Osteocyte (in vitro differentiated cells): ENCODE measurements at places on chromosomes 7 and 10. TPM values are rescaled to one million over a fixed set of nuclear protein-coding genes. Genes with fewer than 3 reads are reported as not detected.

The PRLHR gene
- total RNA-seq, result not detected in 2 replicates

The CNTNAP2 gene
- total RNA-seq, result 0.76 and 1.4 TPM in 2 replicates

The TRIM74 gene
- 1.5 and 1.7 TPM in 2 replicates for total RNA-seq

DNA sequence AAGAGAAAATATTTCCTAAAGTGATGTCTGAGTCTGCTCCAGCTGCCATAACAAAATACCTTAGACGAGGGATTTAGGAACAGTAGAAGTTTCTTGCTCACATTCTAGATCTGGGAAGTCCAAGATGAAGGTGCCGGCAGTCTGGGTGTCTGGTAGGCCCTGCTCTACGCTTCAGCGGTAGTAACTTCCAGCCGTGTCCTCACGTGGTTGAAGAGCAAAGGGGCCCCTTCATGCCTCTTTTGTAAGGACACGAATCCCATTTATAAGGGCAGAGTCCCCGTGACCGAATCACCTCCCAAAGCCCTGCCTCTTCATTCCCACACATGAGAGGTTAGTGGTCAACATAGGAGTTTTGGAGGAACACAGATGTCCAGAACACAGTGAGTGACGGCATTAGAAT, 52.2 kb upstream of the INPP5A start:
- H3K27ac ChIP-seq, result no peak overlapping the region
- H3K4me1 ChIP-seq, result peaks cover 44% of the 10 kb centered on the region
- H3K4me3 ChIP-seq, result no peak overlapping the region
- H3K27me3 ChIP-seq, result no peaks in the 10 kb centered on the region
- no peak for DNase-seq
- no peaks in the 10 kb centered on the region for H3K36me3 ChIP-seq

- peaks cover 2% of the 10 kb centered on the region for H3K4me1 ChIP-seq
- no peaks in the 10 kb centered on the region for H3K27me3 ChIP-seq
- no peak overlapping the region for H3K27ac ChIP-seq
- DNase-seq, result no peak
Measured at GRCh38 chr7:146683439-146683838, 566.8 kb downstream of the CNTNAP2 start.

- no peak overlapping the region for H3K27ac ChIP-seq
- DNase-seq, result no peak
- H3K4me1 ChIP-seq, result no peaks in the 10 kb centered on the region
- H3K4me3 ChIP-seq, result no peak overlapping the region
- H3K27me3 ChIP-seq, result no peaks in the 10 kb centered on the region
- H3K36me3 ChIP-seq, result no peaks in the 10 kb centered on the region
Measured at GRCh38 chr10:95832216-95833041, 75.3 kb upstream of the CC2D2B start.

DNA sequence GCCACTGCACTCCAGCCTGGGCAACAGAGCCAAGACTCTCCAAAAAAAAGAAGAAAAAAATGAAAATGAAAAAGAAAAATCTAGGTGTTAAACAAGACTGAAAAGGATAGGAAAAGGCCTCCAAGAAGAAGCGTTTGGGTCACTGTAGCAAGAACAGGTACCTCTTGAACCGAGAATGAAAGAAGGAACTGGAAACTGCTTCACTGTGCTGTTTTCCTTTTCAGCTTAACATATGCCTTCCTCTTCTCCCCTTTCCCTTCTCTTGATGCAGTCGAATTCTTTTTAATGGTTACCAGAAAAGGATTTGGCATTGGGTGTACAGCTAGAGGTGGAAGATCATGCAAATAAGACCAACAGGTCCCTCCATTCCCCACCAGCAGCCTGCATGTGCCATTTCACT, 28.1 kb downstream of the LRRC4 start:
- no peak overlapping the region for H3K27ac ChIP-seq
- H3K4me3 ChIP-seq, result no peak overlapping the region
- peaks cover 10% of the 10 kb centered on the region for H3K4me1 ChIP-seq
- H3K27me3 ChIP-seq, result no peaks in the 10 kb centered on the region
- H3K36me3 ChIP-seq, result peaks cover 8% of the 10 kb centered on the region
- no peak for DNase-seq

DNA sequence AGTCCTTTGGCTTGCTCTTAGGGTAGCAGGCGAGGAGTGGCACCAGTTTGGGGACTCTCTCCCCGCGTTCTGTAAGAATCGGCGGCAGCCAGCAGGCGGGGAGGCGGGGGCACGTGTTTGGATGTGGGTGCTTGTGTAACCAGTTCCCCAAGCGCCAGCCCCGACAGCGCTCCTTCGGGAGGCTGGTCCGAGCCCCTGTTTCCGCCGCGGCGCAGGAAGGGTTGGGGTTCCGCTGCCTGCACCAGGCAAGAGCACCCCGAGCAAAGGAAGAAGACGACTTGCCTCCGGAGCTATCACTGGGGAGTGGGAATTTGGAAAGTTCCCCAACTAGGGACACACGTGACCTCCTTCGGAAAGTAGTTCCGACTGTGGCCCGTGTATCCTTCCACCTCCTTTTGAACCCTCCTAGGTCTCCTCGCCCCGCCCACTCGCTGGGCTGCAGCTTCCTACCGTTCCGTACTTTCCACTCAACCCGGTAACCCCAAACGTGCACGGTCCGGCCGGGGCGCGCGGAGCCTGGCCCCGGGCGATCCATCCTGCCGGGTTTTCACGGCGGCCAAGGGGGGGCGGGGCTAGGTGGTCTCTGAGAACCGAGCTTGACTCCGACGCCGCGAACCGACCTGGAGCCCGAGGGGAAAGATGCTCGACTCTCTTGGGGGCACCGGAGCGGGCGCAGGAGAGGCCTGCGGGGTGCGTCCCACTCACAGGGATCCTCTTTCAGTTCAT, 1.2 kb downstream of the KLLN start:
- no peaks in the 10 kb centered on the region for H3K36me3 ChIP-seq
- H3K4me3 ChIP-seq, result peak overlapping the region; percentile 95
- peak; percentile 95 for DNase-seq

DNA sequence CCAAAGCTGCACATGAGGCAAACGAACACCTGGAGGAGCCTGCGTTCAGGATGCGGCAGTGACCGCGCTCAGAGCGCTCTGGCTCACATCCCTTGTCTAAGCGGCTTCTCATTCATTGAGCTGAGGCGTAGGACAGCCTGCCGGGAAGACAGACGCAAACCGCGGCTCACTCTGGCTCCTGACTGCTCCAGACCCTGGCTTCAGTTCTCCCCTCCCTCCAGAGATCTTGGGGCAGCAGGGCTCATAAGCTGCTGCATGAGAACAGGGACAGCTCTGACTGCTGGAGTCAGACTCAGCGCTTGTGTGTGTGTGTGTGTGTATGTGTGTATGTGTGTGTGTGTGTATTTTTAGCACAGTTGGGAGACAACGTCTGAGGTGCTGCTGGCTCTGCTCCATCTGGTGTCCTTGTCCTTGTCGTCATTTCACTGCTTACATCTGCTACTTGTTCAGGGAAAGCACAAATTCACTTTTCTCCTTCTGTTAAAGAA, 15.8 kb upstream of the LYZL2 start:
- H3K27ac ChIP-seq, result no peak overlapping the region
- H3K4me3 ChIP-seq, result no peak overlapping the region
- H3K27me3 ChIP-seq, result peaks cover 10% of the 10 kb centered on the region
- DNase-seq, result no peak
- no peaks in the 10 kb centered on the region for H3K36me3 ChIP-seq

GRCh38 chr10:17037910-17038309, 91.7 kb downstream of the CUBN start:
- DNase-seq, result no peak
- H3K36me3 ChIP-seq, result no peaks in the 10 kb centered on the region
- H3K4me3 ChIP-seq, result no peak overlapping the region
- H3K27ac ChIP-seq, result no peak overlapping the region
- peaks cover 4% of the 10 kb centered on the region for H3K4me1 ChIP-seq

- no peak for DNase-seq
- H3K4me1 ChIP-seq, result no peaks in the 10 kb centered on the region
- no peak overlapping the region for H3K4me3 ChIP-seq
- H3K36me3 ChIP-seq, result no peaks in the 10 kb centered on the region
- no peak overlapping the region for H3K27ac ChIP-seq
Measured at GRCh38 chr7:113143486-113144257, 25.3 kb upstream of the SMIM30 start.
